ENCODE measurements at places on chromosomes 1 and 21.

DNA sequence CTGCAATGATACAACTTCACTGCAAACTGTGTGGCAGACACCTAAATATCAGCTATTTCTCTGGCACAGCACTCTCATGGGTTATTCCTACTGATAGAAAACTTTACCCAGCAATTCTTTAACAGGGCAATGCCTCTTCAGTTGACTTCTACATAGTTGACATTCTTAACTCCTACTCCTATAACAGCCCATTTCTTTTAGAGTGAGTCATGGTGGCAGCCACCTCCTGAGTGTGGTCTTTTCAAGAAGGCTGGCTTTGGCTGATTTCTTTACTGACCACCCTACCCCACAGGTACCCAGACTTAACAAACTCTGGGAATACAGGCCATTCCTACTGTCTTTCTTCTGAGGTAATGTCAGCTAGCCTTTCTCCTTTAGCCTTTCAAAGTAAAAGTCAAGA is 805.8 kb upstream of the ADGRL2 start:
- DNase-seq: no peak

GRCh38 chr21:37432710-37433455 is 66.3 kb downstream of the DYRK1A start:
- DNase-seq: no peak

GRCh38 chr1:205091043-205091740 is 6.9 kb upstream of the TMEM81 start:
- DNase-seq: no peak

DNA sequence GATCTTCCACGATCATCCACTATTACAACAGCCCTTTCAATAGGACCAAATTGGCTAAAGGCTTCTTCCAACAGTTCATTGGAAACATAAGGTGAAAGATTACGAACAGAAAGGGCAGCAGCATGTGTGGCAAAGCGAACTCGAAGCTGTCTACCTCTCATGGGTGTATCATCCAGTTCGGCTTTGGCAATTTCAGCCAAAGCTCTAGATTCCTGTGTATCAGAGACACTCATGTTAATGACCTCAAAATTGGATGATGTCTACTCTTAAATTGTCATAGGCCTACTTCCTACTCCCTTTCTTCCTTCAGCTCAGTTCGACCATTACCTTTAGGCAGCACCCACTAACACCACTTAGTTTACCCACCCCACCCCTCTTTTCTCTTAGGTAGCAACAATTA is 2.2 kb downstream of the SFPQ start:
- DNase-seq: no peak

DNA sequence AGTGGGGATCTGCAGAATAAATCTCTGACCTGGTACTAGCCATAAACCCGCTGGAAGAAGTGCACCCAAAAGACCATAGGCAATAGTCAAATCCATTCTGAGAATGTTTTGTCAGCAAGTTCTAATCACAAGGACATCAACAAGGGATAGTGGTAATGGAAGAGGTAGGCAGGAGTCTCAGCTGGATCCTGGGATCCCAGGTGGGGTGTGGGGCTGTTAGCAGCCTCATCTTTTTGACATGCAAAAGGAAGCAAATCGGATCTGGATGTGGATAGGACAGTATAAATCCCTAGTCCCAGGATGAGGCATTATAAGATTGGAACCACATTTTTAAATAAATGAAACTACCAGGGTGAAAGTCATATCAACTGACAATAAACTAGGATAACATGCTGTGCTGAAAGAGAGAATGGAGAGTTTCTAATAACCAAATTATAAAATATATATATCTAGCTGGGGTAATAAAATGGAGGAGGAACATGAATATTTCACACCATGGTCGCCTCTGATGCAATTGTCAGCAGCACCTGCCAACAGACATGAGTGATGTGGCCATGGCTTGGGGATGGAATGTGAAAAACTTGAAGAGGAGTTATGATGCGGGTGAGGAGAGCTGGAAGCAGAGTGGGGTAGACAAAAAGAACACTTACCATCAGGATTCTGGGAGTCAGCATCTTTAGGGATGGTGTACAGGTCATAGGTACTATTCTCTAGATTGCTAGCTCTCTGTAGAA is 23.7 kb upstream of the PEX19 start:
- no peak for DNase-seq

DNA sequence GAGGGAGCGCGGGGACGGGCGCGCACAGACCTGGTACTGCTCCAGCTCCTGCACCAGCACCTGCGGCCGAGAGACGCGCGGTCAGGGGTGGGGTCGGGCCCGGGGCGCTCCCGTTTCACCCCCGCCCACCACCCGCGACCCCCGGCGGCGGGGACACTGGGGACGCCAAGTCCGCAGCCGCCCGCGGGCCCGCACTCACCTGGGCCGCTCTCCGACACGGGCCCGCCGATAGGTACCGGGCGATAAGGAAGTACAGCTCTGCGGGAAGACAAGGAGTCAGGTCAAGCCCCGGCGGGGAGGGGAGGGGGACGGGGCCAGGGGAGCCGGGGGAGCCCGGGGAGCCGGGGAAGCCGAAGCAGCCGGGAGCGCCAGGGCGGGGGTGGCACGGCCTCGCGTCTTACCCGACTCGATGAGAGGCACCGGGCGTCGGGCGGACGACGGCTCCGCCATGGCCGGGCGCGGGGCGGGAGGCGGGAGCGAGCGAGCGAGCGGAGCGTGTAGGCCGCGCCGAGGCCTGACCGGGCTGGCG is 326 bp downstream of the BRWD1 start:
- no peak for DNase-seq

GRCh38 chr1:207875532-207875931 is 35.4 kb downstream of the CD34 start:
- DNase-seq: no peak

DNA sequence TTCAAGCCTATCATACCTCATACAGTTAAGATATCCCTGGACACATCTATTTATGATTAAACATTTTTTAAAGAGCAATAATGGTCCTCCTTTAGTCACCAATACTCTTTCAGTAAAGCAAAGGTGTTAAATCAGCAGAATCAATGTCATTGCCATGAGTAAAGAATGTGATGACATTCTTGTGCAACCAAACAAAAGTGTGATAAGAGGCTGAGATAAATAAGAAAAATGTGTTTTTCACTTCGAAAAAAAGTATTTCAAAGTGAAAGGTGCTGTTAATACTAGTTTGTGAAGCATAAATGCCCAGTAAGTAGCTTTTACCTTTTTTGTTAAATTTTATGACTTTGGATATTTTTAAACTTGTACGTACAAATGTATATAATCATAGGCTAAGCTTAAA is 8.4 kb downstream of the SLC44A5 start:
- DNase-seq: no peak

DNA sequence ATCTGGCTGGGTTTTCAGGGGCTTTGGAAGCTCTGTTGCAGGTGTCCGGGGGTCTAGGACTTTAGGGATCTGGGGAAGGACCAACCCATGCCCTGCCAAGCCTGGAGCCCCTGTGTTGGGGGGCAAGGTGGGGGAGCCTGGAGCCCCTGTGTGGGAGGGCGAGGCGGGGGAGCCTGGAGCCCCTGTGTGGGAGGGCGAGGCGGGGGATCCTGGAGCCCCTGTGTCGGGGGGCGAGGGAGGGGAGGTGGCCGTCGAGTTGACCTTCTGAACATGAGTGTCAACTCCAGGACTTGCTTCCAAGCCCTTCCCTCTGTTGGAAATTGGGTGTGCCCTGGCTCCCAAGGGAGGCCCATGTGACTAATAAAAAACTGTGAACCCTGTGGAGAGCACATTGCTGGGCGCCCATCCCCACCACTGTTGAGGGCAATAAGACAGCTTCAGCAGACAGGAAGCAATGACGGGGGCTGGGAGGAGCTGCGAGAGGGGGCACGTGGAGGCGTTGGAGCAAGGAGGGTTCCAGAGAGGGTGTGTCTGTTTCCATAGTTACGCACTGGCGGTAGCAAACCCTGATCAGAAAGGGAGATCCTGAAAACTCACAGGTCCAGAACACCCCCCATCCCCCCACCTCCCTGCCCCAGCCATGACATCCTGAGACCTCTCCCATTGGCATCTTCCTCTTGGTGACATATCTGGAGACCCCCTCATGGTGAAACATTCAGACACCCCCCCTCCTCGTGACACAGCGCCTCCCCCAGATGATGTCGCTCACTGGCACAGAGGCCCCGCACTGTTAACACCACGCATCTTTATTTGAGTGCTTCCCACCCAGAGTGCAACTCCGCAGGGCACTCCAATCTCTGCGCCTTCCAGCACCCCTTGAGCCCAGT is 8.4 kb downstream of the MYBPH start:
- no peak for DNase-seq

GRCh38 chr1:194040496-194040895 is 854.1 kb upstream of the B3GALT2 start:
- DNase-seq: no peak

GRCh38 chr1:7508052-7508933 is 262.8 kb upstream of the VAMP3 start:
- DNase-seq: no peak

GRCh38 chr1:218330043-218330623 is 15.0 kb upstream of the TGFB2 start:
- DNase-seq: no peak

GRCh38 chr1:89288051-89288340 is 15.3 kb upstream of the GBP5 start:
- no peak for DNase-seq

- no peak for DNase-seq
Measured at GRCh38 chr1:58695206-58695605, 4.7 kb downstream of the MYSM1 start.

DNA sequence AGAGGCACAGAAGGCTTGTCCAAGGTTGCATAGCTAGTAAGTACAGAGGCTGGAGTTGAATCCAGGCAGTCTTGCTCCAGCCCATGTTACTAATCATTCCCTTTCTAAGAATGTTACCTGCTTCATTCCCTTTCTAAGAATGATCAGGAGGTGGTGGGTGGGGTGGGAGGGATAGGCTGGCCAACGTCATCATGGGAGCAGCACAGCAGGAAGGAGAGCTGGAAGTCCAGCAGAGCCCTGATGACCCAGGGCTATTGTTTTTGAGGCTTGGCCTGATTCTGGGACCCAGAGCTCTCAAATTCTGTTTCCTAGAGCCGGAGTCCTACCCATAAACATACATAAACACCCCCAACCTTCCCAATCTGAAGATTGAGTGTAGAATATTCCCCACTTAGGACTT is 11.8 kb upstream of the CSF1 start:
- no peak for DNase-seq

DNA sequence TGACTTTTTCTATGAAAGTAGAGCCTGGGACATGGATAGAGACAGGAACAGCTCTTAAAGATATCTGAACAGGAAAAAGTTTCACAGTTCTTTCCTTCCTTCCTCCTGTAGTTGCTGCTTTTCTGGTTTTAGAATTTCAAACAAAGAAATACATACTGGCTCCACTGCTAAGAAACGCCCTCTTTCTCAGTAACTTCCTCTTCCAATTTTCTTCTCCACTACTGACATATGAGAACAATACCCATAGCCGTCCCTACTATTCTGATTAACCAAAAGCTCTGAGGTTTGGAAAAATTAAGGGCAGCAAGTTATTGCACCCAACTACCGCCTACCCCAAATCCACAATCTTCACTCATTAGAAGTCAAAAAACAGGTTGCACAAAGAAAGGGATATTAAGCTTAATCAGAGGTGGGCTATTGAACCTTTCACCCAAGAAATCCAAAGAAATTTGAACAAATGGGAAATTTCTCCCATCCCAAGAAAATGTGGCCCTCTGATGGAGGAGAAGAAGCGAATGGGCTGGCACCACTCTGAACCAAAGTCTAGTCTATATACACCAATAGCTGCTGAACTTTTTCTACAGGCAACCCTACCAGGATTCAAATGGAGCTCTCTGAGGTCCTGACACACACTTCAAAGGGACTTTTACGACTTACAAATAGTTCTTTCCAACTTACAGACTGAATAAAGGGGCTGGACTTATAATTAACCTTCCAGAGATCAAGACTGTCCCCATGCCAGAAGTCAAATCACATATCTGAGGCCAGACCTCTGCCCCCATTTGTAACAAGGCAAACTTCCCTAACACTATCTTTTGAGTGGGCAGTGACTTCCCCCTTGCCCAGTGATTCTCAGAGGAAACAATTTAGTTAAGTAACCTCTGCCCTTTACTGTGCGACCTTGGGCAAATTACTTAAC is 1.7 kb downstream of the WASF2 start:
- no peak for DNase-seq

DNA sequence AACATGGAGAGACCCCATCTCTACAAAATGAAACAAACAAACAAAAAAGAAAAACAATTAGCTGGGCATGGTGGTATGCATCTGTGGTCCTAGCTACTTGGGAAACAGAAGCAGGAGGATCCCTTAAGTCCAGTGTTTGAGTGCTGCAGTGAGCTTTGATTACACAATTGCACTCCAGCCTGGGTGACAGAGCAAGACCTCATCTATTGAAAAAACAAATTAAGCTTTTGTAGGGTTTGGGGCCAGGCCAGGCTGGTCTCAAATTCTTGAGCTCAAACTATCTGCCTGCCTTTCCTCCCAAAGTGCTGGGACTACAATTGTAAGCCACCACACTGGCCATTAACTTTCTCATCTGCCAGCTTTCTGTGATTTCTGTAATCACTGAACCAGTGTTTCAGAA is 27.2 kb downstream of the NIPAL3 start:
- DNase-seq: no peak

GRCh38 chr1:221272940-221273339 is 393.7 kb downstream of the HLX start:
- DNase-seq: no peak

DNA sequence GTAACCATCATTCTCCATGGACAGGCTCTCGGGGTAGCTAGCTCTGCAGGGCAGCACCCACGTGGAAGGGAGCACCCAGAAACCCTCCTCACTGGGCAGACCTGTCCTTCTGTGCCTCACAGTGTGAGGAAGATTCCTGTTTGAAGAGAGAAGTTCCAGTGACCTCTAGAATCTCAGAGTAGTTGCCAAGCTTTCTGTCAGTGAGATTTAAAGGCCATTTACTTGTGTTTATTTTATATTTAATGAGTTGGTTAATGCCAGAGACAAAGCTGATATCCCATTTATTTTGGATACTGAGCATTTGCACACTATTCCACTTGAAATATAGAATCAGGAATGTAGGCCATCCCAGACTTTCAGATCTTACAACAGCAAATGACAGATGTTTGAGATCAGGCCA is 28.7 kb downstream of the MTARC1 start:
- DNase-seq: no peak

- DNase-seq: no peak
Measured at GRCh38 chr1:240973875-240974274, 361.9 kb upstream of the GREM2 start.

DNA sequence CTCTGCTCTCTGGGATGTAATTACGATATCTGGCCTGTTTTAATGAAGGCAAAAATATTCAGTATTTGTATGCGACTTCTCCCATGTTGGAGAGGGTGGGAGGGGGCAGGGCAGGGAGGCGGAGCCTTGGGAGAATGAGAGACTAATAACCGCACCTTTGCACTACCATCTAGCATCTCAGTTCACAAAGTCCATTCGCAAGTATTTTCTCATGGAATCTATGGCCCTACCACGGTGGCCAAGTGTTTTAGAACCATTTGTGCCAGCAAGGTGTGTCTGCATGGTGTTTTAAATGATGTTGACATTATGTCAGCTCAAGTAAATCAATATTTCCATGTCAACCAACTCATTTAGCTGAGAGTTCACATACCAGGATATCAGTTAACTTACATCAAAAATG is 14.3 kb upstream of the BLACAT1 start:
- DNase-seq: no peak

Measured in chondrocyte (in vitro differentiated cells).